Central memory CD4-positive, alpha-beta T cell (primary cell): ENCODE measurements at places on chromosomes 7 and 10.

DNA sequence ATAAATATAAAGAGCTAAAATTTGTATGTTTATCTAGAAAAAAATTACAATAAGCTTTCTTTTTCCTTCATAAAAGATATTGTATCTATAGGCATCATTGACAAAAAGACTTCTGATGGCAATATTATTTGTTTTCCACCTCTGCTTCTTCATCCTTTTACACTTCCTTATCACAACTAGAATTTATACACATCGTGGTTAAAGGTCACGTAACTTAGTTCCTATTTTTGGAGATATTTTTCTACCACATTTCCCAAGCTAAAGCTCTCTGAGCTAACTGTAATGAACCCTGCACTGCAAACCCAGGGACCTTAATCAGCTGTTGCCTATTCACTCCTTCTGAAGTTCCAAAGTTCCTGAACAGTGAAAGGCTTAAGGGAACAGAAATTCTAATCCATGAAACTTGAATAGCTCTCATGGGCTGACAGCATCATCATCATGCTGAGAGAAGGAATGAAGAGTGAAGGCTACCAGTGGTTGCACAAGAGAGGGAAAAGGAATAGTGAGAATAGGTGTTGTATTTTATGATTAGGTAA, 106.1 kb upstream of the SLC13A1 start:
- DNase-seq = no peak

DNA sequence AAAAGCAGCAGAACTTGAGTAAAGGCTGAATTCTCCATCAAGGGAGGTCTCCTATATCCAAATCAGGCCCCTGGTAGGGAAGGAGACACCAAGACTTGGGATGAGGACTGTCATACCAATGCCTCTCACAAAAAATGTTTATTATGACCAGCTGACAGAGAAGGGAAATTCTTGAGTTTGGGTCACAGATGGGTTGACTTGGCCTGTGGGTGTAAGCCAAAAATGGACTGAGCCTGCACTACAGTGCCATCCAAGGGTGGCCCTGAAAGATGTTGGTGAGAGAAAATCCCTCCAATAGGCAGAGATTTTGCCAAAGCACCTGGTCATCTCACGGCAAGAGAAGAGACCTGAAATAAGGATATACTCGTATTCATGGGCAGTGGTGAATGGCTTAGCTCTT, 27.0 kb upstream of the PPIF start:
- DNase-seq = no peak

GRCh38 chr7:20305726-20306125, 25.0 kb upstream of the ITGB8 start:
- DNase-seq = no peak

DNA sequence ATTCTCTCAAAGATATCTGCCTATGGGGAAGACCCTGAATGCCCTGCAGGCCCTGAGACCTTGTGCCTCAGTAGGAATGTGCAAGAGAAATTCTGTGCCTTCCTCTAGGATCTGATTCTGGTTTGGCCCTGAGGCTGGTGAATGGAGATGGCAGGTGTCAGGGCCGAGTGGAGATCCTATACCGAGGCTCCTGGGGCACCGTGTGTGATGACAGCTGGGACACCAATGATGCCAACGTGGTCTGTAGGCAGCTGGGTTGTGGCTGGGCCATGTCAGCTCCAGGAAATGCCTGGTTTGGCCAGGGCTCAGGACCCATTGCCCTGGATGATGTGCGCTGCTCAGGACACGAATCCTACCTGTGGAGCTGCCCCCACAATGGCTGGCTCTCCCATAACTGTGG, 15.7 kb downstream of the DMBT1 start:
- DNase-seq = no peak

DNA sequence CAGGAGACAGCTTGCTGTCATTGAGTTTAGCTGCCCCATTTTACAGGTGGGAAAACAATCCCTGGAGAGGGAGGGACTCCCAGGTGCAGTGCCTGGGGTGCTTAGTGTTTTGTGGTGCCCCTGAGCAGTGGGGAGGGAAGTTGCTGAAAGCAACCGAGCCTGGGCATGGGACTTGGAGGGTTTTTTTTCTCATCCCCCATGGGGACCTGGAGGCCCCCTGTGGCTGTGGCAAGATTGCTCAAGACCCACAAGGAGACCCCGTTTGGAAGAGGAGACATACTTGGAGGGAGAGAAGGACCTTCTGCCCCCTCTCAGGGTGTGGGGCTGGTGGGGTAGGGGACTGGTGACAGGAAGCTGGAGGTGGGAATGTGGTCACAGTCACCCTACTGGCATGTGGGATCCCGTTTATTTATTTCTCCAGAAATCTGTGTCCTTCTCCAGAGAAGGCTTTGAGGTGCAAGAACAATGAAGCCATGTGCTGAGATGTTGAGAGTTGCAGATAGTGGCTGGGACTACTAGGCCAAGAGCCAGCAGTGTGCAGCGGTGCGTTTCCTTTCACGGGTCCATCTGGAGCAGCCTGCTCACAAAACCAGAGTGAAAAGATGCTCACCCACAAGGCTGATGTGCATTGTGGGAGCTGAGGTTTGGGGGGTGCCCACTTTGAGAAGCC, 21.5 kb downstream of the ZMIZ1 start:
- no peak for DNase-seq

DNA sequence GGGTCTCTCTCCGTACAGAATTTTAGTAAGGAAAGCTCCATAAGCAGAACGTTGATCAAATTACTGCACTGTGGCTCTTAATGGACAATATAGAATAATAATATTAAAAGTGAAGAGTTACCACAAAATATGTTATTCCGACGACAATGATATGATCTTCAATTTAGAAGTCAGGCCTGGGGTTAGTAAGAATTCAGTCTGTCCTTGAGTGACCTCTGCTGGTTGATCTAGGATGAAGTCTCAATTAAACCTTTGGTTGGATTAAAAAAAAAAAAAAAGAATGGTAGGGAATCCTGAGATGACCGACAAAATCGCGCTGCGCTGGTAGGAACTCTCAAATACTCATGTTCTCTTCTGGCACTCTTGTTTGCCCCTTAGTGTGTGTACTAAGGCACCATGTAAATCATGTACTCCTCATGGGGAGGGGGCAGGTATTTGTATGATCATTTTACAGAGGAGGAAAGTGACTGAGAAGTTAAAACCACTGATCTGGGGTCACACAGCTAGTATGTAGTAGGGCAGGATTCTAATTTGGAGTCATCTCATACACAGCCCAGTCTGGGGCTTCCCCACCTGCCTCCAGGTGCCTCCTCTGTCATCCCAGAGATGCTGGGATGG, 161.3 kb upstream of the NPVF start:
- peak; percentile 9 for DNase-seq

- DNase-seq = no peak
Observed at GRCh38 chr10:88178758-88179157, 315.3 kb downstream of the PTEN start.

- no peak for DNase-seq
Observed at GRCh38 chr10:44422570-44423101, 37.7 kb upstream of the CXCL12 start.

GRCh38 chr7:12601302-12601869, 30.9 kb downstream of the SCIN start:
- no peak for DNase-seq

GRCh38 chr7:44743750-44744149, 4.9 kb upstream of the ZMIZ2 start:
- no peak for DNase-seq

GRCh38 chr7:44964831-44965440, 13.9 kb downstream of the MYO1G start:
- DNase-seq = no peak

DNA sequence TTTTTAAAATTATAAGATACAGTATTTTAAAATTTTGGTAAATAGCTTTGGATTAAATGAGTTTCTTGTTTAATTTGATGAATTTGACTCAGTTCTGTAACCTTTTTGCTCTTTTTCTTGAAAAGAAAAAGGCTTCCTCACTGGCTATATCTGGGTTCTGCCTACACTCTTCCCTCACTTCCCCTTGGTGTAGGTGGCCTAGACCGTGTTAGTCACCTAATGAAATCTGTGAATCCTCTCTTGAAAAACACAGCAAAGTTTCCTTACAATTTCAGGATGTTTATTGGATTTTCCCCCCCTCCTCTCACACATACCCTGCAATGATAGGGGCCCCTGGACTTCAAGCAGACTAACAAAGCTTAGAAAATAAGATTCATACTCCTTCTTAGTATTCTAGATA, 231.6 kb downstream of the ADK start:
- DNase-seq = no peak

DNA sequence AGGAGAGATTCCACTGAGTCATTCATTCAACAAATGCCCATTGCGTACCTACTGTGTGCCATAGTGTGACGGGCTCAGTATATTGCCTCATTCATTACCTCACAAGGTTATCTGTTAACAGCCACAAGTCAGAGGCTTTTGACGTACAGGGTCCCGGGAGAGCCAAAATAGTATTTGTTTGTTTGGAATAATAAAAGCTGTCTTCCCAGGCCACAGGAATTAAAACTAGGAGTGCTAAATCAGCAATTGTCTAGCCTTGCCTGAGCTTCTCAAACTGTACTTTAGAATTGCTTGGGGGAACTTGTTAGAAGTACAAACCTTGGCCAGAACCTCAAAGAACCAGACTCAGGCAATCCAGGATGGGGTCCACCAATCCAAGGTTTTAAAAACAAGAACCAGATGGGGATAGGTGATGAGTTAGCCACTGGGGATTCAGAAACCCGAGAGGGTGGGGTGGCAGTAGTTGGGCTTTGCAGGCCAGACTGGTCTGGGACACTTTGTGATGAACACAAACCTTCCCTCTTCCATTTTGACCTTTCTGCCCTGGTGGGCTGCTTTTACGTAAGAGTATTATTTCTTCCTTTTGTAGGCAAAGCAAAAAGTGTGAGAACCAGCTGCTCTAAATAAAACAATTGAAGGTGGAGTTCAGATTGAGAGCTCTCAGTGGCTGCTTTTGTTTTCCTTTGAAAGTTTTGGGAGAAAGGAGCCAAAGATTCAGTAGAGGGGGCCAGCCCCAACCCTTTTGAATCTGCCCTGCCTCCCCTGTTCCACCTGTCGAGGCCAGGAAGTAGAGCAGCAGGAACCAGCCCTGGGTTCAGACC, 113.0 kb upstream of the ANLN start:
- DNase-seq = no peak
